Cortex of kidney (tissue), 1 donor: ENCODE measurements at places on chromosomes 4 and X.

GRCh38 chrX:77935886-77936285 is 25.4 kb downstream of the ATP7A start:
- no peak for DNase-seq

- no peak for DNase-seq
These were observed 3.6 kb downstream of the SMIM14 start for GRCh38 chr4:39635023-39635422.

DNA sequence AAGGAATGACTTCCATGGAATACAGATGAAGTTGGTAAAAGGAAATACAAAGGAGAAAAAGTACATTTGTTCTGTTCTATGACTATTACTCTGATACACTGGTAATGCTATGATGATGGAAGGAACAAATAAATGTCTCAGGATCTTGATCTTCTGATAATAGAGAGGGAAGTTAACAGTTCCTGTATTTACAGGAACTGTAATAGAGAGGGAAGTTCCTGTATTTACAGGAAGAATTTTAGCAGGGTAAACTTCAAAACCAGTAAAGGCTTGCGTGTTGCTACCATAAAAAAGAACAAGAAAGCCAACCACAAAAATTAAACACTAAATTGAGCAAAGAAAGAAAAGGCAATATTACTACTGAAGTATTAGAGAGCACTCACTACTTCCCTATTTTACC is 91.7 kb upstream of the HPGD start:
- no peak for DNase-seq

DNA sequence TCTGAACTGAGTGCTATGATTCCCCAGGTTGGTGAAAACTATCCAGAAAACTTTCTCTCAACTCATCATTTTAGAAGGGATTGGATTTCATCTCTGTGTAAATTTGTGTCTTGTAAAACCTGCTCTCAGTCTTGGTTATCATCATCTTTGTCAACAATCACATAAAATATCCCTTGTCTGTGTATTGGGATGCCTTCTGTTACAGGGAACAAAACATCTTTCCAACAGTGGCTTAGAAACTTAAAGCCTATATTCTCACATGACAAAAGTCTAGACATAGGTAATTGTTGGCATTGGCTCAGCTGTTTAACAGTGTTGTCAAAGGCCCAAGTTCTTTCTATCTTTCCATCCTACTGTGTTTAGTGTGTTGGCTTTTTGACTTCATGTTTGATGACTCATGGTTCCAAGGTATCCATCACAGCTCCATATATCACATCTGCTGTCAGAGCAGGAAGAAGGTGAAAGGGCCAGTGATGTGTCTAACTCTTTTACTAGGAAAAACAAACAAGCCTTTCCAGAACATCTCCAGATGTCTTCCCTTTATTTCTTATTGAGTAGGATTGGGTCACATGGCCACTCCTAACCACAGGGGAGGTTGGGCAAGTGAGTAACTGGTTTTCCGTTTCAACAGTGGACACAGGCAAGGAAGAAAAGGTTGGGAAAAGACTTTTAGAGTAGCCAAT is 65.0 kb downstream of the PHEX start:
- DNase-seq, result no peak

- DNase-seq, result no peak
These were observed 90.6 kb downstream of the DCAF8L2 start for GRCh38 chrX:27680726-27681125.

GRCh38 chr4:81494031-81494431 is 22.3 kb upstream of the RASGEF1B start:
- no peak for DNase-seq

GRCh38 chrX:38500866-38501265 is 60.5 kb upstream of the TSPAN7 start:
- no peak for DNase-seq

DNA sequence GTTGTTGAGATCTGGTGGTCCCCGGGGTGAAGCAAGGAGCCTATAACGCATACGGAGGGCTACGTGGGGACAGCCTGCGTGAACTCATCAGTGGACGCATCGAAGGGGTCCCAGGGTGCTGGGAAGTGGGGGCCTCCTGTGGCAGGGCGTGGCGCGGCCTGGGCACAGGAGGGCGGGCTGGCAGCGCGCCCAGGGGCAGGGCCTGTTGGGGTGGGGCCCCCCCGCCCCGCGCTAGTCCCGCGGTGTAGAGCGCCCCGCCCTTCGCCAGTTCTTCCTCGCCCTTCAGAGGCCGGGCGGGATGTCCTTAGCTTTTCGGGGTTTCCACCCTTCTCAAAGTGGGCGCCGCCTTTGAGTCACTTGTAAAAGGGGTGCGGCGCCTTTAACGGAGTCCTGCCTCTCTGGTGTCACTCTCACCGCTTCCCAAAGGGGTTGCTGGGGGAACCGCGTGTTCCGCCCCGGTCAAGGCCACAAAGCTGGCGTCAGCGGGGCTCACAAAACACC is 632 bp downstream of the PLP2 start:
- DNase-seq, result peak; percentile 5

DNA sequence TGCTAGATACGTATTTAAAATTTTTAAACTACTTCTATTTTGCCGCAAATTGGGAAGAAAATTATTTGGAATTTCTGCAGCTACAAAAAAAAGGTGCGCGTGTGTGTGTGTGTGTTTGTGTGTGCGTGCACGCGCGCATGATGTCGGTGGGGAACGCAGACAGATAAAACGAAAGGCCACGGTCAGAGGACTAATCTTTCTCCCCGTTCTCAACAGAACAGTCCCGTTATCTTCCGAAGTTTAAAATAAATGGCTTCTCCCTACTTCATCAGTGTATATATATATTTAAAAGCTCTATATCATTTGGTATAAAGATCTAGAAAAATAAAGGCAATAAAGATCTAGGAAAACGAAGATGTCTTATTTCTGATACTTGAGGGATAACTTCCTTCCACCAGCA is 1.5 kb downstream of the MGARP start:
- DNase-seq, result no peak
